Prostate gland (tissue), 2 donors: ENCODE measurements at places on chromosomes 13 and 19. TPM values are rescaled to one million over a fixed set of nuclear protein-coding genes. Genes with fewer than 3 reads are reported as not detected.

Gene PDE4A
- 15.1 TPM for total RNA-seq

GRCh38 chr19:39196320-39196719 lies 444 bp upstream of the NCCRP1 start:
- H3K4me1 ChIP-seq: peaks cover 4% of the 10 kb centered on the region
- no peak for DNase-seq
- no peak overlapping the region for H3K27ac ChIP-seq
- no peak overlapping the region for H3K4me3 ChIP-seq

- H3K27ac ChIP-seq: no peak overlapping the region
- H3K4me1 ChIP-seq: no peaks in the 10 kb centered on the region
- no peak for DNase-seq
- H3K36me3 ChIP-seq: no peaks in the 10 kb centered on the region
Observed at GRCh38 chr19:34662919-34663318, 14.0 kb downstream of the SCGB2B2 start.

DNA sequence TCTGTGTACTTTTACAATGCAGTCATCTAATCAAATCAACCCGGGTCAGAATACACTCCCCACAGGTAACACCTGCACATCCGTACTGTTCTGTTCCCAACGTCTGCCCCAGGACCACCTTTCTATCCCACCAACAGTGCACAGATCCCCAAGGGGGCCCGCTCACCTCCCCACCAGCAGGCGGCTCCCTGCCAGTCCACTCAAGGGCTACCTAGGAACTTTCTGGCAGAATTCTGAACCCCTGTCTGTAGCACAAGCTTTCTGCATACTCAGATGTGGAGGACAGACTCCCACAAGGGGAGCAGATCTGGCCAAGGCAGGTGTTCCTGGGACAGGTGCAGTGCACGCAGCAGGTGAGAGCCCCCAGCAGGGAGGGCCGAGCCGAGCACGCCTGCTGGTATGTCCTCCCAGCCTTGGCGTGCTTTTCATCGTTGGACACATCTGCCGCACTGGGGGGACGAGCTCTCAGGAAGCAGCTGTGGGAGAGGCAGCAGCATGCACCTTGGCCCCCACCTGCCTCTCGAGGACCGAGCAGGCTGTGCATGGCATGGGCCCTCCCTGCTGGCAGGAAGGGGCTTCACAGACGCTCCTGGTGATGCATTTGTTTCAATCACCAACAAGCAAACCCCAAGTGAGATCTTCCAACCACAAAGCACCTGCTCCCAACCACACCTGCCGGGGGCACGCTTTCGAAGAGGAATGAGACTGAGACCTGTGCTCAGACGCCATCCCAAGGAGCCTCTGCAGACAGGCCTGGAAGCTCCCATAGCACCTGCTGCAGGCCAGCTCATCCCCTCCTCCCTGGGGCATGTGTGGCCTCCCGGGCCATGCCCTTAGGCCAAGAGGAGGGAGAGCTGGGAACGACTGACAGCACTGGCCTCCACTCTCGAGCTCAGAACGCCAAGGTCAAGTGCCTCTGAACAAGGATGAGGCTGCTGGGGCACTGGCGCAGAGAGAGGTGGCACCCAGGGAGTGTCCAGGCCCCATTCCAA lies 35.9 kb downstream of the RAB20 start:
- H3K4me3 ChIP-seq: no peak overlapping the region
- H3K27ac ChIP-seq: no peak overlapping the region
- no peaks in the 10 kb centered on the region for H3K36me3 ChIP-seq
- DNase-seq: no peak
- no peaks in the 10 kb centered on the region for H3K4me1 ChIP-seq

GRCh38 chr13:25171170-25171516 lies 945 bp downstream of the AMER2 start:
- no peak overlapping the region for H3K27ac ChIP-seq
- no peaks in the 10 kb centered on the region for H3K4me1 ChIP-seq
- no peak for DNase-seq
- H3K36me3 ChIP-seq: no peaks in the 10 kb centered on the region
- peaks cover 11% of the 10 kb centered on the region for H3K27me3 ChIP-seq
- peak overlapping the region; percentile 21 for H3K4me3 ChIP-seq

DNA sequence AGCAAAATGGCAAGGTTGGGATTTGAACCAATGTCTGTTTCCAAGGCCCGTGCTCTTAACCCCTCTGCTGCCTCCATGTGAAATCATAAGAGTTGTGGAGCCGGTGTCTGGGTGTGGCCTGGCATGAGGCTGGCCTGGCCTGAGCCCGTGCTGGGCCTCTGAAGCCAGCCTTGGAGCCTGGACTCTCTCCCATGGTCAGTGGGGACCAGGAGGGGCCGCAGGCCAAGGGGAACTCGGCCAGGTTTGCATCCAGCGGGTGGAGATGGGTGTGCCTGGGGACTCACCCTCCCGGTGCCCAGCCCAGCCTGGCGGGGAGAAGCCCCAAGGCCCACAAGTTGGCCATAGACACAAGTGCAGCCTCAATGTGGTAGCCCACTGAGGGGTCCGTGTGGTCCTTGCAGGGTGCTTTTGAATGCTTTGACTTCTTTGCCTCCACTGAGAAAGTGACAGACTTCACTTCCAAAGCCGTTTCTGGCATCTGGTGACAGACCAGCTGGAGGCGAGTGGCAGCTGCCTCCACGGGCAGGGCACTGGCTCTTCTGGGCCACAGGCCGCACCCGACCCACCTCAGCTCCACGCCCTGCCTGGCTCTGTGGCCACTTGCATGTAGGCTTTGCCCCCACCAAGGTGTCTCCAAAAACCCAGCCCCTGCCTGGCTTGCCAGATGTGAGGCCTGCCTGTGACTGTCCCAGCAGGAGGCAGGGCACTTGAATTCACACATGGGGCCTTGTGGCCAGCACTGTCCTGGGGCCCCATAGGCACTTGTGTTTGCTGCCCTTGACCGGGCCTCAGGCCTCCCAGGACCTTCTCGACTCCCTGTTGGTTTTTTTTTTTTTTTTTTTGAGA lies 26.2 kb upstream of the NCCRP1 start:
- H3K27ac ChIP-seq: no peak overlapping the region
- no peak overlapping the region for H3K4me3 ChIP-seq
- peaks cover 13% of the 10 kb centered on the region for H3K36me3 ChIP-seq
- peaks cover 21% of the 10 kb centered on the region for H3K4me1 ChIP-seq
- no peaks in the 10 kb centered on the region for H3K27me3 ChIP-seq

DNA sequence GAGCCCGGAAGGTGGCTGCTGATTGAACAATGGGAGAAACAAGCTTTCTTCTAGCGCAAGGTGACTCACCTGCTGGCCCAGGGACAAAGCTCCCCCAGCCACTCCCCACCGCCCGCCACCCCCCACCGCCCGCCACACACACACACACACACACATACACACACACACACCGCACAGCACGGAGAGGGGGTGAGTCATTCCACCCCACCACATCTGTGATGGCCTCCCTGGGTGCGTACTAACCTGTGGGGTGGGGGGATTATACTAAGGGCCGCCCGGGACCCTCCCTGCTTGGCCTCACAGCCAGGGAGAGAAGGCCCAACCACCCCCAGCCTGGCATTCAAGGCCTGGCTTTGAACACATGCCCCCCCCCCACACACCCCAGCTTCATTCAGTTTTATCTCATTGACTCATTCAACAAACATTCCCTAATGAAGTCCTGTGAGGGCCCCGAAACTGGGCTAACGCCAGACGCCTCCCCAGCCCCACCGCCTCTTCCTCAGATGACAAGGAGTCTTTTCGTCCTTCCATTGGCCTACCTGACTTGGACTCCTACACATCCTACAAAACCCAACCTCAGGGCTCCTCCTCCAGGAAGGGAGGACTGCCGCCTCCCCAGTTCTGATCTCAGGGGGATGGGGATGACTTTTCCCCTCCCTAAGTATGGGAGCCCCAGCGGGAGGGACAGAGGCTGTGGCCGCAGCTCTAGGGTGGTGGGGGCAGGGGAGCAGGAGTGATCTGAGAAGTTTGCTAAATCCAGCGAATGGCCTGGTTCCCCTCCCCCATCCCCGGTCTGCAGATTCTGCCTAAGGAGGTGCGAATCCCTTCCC lies 5.8 kb upstream of the ONECUT3 start:
- H3K4me1 ChIP-seq: peaks cover 3% of the 10 kb centered on the region
- no peak overlapping the region for H3K4me3 ChIP-seq
- no peak overlapping the region for H3K27ac ChIP-seq
- H3K27me3 ChIP-seq: peaks cover 69% of the 10 kb centered on the region
- no peaks in the 10 kb centered on the region for H3K36me3 ChIP-seq

Gene LILRB4
- total RNA-seq: 5.7 TPM

Gene AP1M2
- total RNA-seq: 28.1 TPM

DNA sequence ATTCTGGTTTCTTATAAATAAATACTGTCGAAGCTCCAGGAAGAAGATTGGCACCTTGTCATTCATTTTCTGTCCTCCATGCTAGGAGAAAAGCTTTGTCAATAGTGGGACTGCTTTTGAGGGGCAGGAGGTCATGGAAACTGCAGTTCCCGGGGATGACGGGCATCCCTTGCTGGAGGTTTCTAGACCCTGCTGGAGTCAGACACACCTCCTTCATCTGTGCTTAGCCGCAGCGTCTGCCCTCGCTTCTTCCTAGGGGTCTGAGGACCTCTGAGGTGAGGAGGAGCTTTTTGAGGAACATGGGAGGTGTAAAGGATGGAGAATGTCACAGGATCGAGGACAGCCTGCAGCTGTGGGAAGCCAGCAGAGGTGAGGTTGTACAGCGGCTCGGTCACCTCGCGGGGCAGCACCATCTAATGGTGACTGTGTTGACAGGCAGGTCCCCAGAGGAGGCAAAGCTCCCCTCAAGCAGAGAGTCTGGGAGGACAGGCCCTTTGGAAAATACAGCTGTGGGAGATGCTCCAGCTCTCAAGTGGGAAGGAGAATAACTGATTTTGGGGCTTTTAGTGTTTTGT lies 172.7 kb upstream of the RNF113B start:
- H3K4me1 ChIP-seq: no peaks in the 10 kb centered on the region
- no peaks in the 10 kb centered on the region for H3K27me3 ChIP-seq
- H3K36me3 ChIP-seq: no peaks in the 10 kb centered on the region
- no peak overlapping the region for H3K4me3 ChIP-seq

DNA sequence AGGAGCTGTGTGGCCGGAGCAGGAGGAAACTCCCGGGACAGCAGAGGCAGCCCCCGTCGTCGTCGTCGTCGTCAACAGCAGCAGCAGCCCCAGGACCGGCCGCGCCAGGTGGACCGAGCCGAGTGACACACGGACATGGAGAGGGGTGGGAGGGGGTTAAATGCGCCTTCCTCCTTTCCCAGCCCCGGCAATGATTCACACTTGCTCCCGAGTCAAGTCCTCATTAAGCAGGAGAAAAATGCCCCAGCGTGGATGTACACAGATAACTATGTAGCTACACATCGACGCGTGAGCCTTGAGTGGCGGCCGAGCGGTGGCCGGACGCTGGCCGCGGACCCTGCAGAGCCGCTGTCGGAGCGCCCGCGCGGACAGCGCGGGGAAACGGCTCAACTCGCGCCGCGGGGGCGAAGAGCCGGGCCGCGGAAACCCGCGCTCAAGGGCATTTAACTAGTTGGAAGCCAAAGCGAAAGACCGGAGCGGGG lies 645 bp downstream of the UBL3 start:
- no peaks in the 10 kb centered on the region for H3K27me3 ChIP-seq
- H3K36me3 ChIP-seq: no peaks in the 10 kb centered on the region
- H3K4me3 ChIP-seq: peak overlapping the region; percentile 68
- DNase-seq: peak; percentile 58
- H3K27ac ChIP-seq: peak overlapping the region; percentile 99
- H3K4me1 ChIP-seq: no peaks in the 10 kb centered on the region

DNA sequence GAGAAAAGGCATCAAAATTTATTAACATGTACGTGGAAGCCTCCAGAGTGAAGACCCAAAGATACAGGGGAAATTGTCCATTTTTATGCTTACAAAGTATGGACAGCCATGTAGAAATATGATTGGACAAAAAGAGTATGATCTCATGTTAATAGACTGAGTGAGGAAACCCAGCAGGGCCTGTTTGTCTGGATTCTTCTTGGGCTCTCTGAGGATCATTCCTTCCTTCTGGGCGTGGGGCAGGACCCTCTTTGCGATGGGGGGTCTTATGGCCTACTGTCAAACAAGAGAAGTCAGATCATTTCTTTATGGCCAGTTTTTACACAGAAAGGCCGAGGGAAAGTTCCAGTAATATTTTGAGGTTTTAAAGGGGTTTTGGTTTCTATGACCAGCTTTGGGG lies 110.8 kb downstream of the ESD start:
- H3K36me3 ChIP-seq: no peaks in the 10 kb centered on the region
- H3K4me3 ChIP-seq: no peak overlapping the region
- no peaks in the 10 kb centered on the region for H3K4me1 ChIP-seq
- DNase-seq: no peak

DNA sequence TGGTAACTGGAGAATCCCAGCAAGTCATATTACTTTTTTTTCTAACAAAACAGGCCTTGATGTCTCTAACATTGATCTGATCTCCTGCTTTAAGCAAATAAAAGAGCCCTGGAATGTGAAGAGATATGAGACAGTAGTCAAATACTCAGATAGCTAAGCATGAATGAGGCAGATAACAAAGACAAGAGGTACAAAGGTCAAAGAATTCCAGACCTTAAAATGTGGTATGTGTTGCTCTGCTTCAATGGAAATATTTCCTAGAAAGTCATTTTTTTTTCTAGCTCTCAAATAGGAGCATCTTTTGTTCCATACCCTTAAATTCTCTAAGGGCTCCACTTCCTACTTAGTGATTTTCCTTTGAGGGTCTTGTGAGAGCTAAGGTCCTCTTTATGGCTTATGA lies 54.6 kb downstream of the ZNF254 start:
- no peak for DNase-seq
- H3K4me3 ChIP-seq: no peak overlapping the region
- H3K27me3 ChIP-seq: no peaks in the 10 kb centered on the region
- H3K4me1 ChIP-seq: no peaks in the 10 kb centered on the region

DNA sequence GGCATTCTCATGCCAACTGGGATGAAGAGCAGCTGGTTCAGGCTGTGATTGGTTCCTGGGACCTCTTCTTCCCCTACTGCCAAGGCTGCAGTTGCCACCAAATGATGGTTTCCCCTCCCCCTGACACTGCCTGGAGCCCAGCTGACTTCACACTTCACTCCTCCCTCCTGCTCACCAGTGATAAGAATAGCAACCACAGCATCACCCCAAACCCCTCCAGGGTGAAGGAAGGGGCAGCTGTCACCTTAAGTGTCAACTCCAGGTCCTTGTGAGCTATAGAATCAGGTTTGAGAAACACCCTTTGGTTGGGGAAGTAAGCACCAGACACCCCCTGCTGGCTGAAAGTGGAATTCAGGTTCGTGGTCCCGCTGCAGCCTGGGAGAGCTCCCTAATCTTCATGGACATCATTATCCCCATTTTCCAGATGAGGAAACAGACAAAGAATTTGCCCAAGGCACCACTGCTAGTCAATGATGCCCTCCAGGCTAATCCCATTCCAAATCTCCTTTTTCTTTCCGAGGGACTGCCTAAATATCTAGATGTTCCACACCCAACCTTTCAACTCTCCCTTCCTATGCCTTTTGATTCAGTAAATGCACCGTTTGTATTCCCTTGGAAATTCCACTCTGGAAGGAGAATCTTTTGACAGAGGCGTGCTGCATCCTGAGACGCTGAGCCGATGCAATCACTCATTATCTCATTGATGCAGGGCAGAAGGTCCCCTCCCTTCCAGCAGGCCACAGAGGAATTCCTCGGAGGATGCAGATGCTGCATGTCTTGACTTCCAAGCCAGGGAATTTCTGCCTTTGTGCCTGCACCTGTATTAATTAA lies 50.6 kb upstream of the UQCRFS1 start:
- no peaks in the 10 kb centered on the region for H3K4me1 ChIP-seq
- no peaks in the 10 kb centered on the region for H3K36me3 ChIP-seq
- H3K27ac ChIP-seq: no peak overlapping the region
- no peaks in the 10 kb centered on the region for H3K27me3 ChIP-seq
- H3K4me3 ChIP-seq: no peak overlapping the region
- no peak for DNase-seq

Gene SELENOV
- total RNA-seq: not detected

- H3K36me3 ChIP-seq: no peaks in the 10 kb centered on the region
- DNase-seq: no peak
- H3K4me3 ChIP-seq: no peak overlapping the region
- H3K4me1 ChIP-seq: peaks cover 6% of the 10 kb centered on the region
Observed at GRCh38 chr13:48405875-48406274, 7.0 kb downstream of the LPAR6 start.
